ENCODE measurements at places on chromosomes 7 and 10.

DNA sequence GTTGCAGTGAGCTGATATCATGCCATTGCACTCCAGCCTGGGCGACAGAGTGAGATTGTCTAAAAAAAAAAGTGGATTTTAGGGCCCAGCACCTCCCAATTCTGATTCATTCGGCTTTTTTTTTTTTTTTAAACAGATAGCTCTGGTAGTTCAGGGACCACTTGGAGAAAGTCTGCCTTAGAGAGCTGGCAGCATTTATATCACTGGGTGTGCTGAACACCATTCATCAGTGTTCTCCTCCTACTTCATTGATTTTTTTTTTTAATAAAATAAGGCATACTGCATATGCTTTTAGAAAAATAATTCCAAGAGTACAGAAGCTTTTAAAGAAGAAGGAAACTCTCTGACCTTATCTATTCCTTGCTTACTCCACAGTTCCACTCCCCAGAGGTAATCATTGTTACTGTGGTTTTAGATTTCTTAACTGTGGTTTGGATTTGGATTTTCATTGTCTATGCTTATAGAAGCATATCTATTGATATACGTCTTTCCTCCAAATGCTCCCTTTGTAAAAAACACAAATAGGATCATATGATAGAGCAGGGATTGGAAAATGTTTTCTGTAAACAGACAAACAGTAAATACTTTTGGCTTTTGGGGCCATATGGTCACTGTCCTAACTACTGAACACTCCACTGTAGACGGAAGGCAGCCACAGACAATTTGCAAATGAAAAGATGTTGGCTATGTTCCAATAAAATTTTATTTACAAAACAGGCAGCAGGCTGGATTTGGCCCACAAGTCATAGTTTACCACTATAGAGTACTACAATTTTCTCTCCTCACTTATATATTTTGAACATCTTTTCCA is 21.1 kb upstream of the SAR1A start:
- DNase-seq = no peak

DNA sequence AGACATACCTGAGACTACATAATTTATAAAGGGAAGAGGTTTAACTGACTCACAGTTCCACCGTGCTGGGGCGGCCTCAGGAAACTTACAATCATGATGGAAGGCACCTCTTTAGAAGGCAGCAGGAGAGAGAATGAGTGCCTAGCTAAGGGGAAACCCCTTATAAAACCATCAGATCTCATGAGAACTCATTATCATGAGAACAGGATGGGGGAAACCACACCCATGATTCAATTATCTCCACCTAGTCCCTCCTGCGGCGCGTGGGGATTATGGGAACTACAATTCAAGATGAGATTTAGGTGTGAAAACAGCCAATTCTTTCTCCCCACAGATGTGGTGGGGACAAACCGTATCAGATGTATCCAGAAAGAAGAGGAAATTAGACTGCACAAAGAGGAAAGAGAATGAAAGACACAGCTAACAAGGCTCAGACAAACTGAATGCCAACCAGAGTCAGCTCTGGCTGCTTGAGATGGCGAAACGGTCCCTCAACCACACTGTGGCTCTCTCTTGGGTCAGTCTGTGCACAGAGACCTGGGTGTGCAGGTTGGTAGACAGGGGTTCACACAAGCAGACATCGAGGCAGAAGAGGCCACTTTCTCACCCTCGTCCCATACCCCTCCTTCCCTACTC is 375.6 kb downstream of the SFMBT2 start:
- DNase-seq = no peak

GRCh38 chr10:12194752-12195271 is 879 bp downstream of the NUDT5 start:
- DNase-seq = peak; percentile 11

DNA sequence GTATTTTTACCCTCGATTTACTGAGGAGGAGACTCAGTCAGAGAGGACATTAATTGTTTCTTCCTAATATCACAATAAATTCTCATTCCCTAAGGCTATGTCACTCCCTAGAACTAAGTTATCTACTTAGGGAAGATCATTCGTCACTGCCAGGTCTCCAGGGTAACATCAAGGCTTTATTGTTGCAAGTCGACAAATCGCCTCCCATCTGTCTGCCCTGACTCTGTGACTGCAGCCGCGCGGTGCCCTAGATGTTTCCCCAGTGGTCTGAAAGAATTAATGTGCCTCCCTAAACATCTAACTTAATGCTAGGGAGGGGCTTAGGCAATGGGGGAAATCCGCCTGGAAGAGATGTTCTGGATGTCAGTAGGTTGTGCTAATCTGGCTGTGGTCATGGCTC is 558.8 kb upstream of the C7orf33 start:
- DNase-seq = no peak

DNA sequence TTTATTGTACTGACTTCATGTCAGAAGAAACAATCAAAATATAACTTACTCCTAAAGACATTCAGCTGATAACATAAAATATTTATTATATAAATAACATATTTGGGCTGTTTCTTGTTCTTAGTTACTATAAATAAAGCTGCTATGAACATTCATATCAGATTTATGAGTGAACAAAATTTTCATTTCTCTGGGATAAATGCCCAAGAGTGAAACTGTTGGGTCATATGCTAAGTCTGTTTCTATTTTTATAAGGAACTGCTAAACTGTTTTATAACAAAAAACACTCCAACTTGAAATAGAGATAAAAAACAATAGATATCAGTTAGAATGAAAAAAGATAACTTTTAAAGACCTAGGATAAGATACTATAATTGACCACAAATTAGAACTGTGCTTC is 26.5 kb upstream of the CC2D2B start:
- DNase-seq = no peak

DNA sequence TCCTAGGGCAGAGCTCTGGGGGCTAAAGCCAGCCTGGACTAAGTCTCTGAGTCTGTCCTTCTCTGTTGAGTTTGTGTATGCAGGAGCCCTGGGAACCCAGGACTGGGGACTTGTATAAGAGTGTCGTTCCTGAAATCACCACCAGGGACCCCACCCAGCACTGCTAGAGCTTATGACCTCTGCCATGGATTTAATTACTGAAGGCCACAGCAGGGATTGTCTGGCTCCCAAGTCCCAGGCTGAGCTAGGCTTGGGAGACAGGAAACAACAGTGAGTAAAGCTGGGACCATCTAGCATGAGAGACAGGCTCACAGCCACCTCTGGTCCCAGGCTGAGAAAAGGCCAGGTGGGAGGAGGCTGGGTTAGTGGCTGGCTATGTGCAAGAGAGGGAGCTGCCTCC is 1.4 kb upstream of the TSPAN15 start:
- DNase-seq = peak; percentile 34

- DNase-seq = no peak
Measured at GRCh38 chr10:21523557-21524008, 1.9 kb downstream of the SKIDA1 start.

DNA sequence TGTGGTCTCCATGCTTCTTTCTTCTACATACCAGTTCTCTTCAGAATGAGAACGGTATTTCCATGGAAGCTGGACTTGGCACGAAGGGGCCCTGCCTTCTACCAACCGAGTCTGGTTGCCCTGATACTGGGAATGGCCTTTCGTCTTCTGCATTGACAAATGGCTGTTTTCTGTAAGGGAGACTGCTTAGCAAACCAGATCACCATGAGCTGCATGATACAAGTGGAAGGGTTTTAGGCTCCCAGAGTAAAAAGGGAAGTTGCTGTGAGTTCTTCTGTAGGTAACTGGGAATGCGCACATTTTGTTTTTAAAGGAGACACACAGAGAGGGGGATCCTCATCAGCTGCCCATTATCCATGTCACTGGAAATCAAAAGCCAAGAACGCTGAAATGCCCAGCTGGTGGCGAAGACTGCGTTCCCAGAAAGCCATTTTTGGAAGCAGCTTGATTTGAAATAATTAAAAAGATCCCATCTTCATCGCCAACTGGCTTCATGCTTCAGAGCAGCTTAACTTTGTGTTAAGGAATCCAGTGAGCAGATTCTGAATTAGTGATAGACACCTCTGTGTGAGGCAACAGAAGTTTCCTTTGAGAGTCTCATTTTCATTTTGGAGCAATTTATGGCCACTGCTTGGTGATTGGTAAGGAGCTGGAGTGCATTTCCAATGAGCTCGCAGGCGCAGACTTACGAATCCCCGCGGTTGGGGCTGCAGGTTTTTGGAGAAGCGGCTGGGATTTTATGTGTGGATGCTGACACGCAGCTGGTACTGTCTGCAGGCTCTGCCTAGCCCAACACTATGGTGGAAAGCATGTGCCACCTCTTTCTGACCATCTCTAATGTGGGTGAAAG is 672.7 kb upstream of the FOXK1 start:
- DNase-seq = no peak
